PC-9 (cell line): ENCODE measurements at places on chromosomes 2 and 18. TPM values are rescaled to one million over a fixed set of nuclear protein-coding genes. Genes with fewer than 3 reads are reported as not detected.

- 0 out of 2 replicates have a peak, but pooled peaks cover 5% of the 10 kb centered on the region for H3K36me3 ChIP-seq
- peak overlapping the region; percentile 33 for H3K27ac ChIP-seq
- DNase-seq, result peak; percentile 81
- H3K27me3 ChIP-seq, result no peaks in the 10 kb centered on the region
- H3K4me1 ChIP-seq, result peaks cover 55% of the 10 kb centered on the region
Observed at GRCh38 chr2:233384811-233385488, 30.7 kb downstream of the DGKD start.

GRCh38 chr2:109476641-109477441, 136.9 kb downstream of the SEPTIN10 start:
- DNase-seq, result no peak
- H3K36me3 ChIP-seq, result no peaks in the 10 kb centered on the region
- H3K27ac ChIP-seq, result peak overlapping the region; percentile 56
- H3K27me3 ChIP-seq, result no peaks in the 10 kb centered on the region
- no peak overlapping the region for H3K4me3 ChIP-seq
- peaks cover 18% of the 10 kb centered on the region for H3K4me1 ChIP-seq

DNA sequence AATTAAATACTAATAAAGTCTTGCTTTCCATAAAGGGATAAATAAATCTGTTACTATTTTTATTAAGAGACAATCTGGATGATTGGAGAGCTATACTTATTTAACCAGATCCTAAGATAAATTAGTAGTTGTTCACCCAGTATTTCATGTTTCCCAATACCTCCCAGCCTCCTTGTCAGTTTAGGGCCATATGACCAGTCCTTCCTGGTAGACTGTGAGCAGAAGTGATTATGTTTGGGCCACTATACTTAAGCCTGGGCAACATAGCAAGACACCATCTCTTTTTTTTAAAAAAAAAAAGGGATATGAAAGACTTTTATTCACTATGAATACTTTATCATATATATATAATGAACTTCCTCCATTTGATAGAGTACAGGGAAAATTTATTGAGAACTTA, 48.8 kb upstream of the PPM1B start:
- no peak overlapping the region for H3K4me3 ChIP-seq
- peaks cover 17% of the 10 kb centered on the region for H3K4me1 ChIP-seq
- DNase-seq, result no peak
- H3K27ac ChIP-seq, result no peak overlapping the region

GRCh38 chr2:63029058-63029457, 21.6 kb upstream of the OTX1 start:
- H3K4me1 ChIP-seq, result no peaks in the 10 kb centered on the region
- H3K27ac ChIP-seq, result no peak overlapping the region
- no peaks in the 10 kb centered on the region for H3K36me3 ChIP-seq

GRCh38 chr2:119518401-119519056, 5.8 kb downstream of the SCTR start:
- no peaks in the 10 kb centered on the region for H3K36me3 ChIP-seq
- no peak for DNase-seq
- H3K27me3 ChIP-seq, result peaks cover 31% of the 10 kb centered on the region; the same call in 1 of the 2 replicates
- H3K4me1 ChIP-seq, result no peaks in the 10 kb centered on the region

- H3K27ac ChIP-seq, result no peak overlapping the region
- DNase-seq, result no peak
- H3K4me1 ChIP-seq, result no peaks in the 10 kb centered on the region
- no peaks in the 10 kb centered on the region for H3K36me3 ChIP-seq
Observed at GRCh38 chr18:59696311-59697235, 650 bp downstream of the CCBE1 start.

GRCh38 chr2:179581605-179582004, 279.8 kb downstream of the ZNF385B start:
- no peaks in the 10 kb centered on the region for H3K36me3 ChIP-seq
- no peak overlapping the region for H3K4me3 ChIP-seq
- no peaks in the 10 kb centered on the region for H3K4me1 ChIP-seq
- DNase-seq, result no peak
- H3K27me3 ChIP-seq, result no peaks in the 10 kb centered on the region

- no peak overlapping the region for H3K4me3 ChIP-seq
- no peaks in the 10 kb centered on the region for H3K36me3 ChIP-seq
Observed at GRCh38 chr18:33906046-33906445, 318.7 kb downstream of the NOL4 start.

DNA sequence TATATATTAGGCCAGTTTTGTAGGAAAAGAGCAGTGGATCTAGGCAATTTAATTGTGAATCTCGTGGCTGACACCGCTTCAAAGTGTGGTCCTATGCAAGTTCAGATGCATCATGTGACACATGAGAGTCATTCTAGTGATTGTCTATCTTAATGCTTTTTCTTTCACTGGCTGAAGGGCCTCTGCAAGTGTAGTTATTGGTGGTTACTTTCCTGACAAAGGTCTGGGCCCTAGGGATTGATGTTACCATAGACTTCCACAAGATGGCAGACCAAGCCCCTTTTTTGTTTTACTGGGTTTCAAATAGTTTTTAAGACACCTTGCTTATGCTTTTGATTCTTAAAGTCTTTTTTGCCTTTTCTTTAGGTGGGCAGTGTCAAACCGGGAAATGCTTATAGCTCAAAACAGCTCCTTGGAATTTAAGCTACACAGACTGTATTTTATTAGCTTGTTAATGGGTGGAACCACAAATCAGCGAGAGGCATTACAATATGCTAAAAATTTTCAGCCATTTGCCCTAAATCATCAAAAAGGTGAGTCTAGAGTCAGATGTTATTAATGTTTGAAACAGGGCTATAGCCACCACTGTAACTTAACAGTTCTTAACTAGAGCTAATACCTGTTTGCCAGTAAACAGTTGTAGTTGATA, 25.9 kb downstream of the CD8A start:
- no peak overlapping the region for H3K27ac ChIP-seq
- DNase-seq, result peak; percentile 24
- no peaks in the 10 kb centered on the region for H3K4me1 ChIP-seq
- H3K27me3 ChIP-seq, result no peaks in the 10 kb centered on the region
- H3K36me3 ChIP-seq, result peaks cover 11% of the 10 kb centered on the region; the same call in 1 of the 2 replicates
- no peak overlapping the region for H3K4me3 ChIP-seq

GRCh38 chr18:3935305-3935704, 485.3 kb downstream of the TGIF1 start:
- no peak for DNase-seq
- H3K27ac ChIP-seq, result no peak overlapping the region
- H3K4me1 ChIP-seq, result no peaks in the 10 kb centered on the region
- no peak overlapping the region for H3K4me3 ChIP-seq
- no peaks in the 10 kb centered on the region for H3K36me3 ChIP-seq

- no peaks in the 10 kb centered on the region for H3K36me3 ChIP-seq
- no peaks in the 10 kb centered on the region for H3K27me3 ChIP-seq
- H3K4me3 ChIP-seq, result no peak overlapping the region
Observed at GRCh38 chr2:19577723-19578122, 219.3 kb upstream of the OSR1 start.

The GKN1 gene
- not detected in 2 replicates for total RNA-seq

The ALPI gene
- total RNA-seq, result not detected in 2 replicates

The REG1B gene
- total RNA-seq, result not detected in 2 replicates
